ENCODE measurements at places on chromosomes 3 and 15. TPM values are rescaled to one million over a fixed set of nuclear protein-coding genes. Genes with fewer than 3 reads are reported as not detected.
A peak's percentile ranks its signal among the peaks of the same experiment; 100 is the strongest.

DNA sequence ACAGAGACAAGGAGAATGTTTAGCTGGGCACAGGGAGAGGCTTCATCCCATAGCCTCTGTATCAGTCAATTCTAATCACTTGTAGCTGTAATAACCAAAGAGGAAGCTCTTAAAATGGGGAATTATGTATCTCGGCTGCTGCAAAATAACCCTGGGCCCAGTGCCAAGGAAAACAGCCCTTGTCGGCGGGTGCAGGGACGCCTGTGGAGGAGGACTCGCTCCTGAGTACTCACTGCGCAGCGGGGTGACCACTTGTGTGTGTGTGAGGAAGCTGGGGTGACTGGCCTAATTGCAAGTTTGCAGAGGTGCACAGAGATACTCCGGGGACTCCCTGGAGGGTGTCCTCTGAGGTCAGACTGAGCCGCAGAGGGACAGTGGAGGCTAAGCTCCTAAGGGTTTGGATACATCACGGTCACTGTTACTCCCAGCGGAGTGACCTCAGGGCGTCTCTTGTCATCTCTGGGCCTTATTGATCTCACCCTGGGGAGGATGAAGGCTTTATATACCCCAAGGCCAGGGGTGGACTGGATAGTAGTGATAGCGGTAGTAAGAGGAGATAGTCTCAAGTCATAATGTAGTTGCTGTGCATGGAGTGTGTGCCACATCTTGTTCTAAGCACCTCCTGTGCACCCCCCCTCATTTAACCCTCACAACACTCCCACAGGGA, 37.2 kb downstream of the SLC6A6 start:
- DNase-seq = peak; percentile 73

GRCh38 chr3:67635257-67635656, 19.2 kb downstream of the SUCLG2 start:
- no peak for DNase-seq

- DNase-seq = no peak
These were observed 208.4 kb downstream of the TP63 start for GRCh38 chr3:189839576-189839975.

PARP15 gene
- not detected for total RNA-seq

- DNase-seq = peak; percentile 86
These were observed 716 bp downstream of the PTPN23 start for GRCh38 chr3:47381317-47382157.

DNA sequence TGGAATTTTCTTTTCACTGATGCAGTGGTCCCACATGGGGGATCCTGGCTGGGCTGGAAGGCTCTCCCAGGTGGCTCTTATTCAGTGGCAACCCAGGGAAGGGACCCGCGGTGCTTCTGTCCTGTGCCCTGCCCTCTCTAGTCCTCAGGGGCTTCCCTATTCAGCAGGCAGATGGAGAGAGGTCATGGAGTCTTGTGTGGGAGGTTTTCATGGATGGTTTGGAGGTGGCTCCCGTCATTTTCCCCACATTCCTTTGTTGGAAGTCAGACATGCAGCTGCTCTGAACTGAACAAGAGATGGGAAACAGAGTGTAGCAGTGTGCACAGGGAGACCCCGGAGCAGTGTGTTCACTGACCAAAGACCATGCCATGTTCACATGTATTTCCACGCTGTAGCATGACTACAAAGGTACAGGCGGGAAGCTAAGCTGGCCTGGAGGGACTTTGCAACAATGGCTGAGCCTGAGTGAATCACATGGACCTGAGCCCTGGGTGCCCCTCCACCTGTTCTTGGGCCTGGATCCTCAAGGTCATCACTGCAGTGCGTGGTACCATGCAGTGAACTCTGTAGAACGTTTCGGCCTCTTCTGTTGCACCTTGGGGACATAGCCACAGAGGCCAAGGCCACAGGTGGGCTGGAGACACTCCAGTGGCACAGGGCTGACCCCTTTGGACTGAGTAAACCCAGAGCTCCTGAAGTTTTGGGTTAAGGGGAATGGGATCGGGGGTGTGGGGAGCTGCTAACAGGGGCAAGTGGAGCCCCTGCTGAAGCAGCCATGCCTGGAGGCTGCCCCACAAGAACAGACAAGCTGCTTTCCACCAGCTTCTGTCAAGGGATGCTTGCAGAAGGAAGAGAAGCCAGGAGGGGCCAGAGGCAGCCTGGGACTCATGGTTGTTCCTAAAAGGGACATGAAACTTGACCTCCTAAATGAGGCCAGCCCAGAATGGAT, 123.0 kb downstream of the ASB7 start:
- no peak for DNase-seq

GRCh38 chr3:66502981-66503380, 2.2 kb upstream of the LRIG1 start:
- DNase-seq = no peak

- no peak for DNase-seq
These were observed 106.6 kb downstream of the TOP2B start for GRCh38 chr3:25558121-25558520.

DNA sequence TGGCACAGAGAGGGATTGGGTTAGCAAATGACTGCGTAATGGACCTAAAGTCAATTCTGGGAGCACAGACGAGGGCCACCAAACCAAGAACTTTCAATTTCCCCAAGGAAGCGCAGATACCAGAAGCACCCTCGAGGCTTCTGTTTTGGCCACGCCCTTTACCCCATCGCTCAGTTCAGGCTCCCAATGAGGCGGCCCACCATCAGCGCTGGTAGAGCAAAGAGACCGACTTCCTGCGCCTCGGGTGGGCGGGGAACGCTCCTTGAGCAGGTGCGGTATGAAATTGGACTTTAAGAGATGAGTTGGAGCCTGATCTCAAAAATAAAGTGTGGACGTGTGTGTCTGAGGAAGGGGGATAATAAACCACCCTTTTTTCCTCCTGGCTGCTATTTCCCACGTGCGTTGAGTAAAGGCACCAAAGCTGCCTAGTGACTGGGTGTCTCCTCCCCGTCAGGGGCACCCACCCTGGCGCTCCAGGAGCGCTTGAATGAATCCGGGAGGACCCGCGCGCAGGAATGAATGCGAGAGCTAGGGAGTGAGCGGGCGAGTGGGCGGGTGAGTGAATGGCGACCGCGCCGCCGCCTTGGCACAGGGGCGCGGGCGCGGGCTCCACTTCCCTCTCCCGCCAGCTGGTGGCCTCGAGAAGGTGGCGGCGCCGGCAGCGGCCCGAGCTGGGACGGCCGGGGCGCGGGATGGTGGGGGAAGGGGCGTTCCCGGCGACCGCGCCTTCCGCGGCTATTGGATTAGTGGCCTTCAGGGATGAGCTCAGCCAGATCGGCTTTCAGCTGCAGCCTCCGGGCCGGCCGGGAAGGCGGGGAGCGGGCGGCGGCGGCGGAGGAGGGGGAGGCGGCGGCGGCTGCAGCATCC, at the start of gene SPSB4:
SPSB4 (plus strand) TSS at position 772 of the 867 bp plus-strand sequence. CDS start 14,758 bp downstream, outside the sequence.
- peak; percentile 91 for DNase-seq

DNA sequence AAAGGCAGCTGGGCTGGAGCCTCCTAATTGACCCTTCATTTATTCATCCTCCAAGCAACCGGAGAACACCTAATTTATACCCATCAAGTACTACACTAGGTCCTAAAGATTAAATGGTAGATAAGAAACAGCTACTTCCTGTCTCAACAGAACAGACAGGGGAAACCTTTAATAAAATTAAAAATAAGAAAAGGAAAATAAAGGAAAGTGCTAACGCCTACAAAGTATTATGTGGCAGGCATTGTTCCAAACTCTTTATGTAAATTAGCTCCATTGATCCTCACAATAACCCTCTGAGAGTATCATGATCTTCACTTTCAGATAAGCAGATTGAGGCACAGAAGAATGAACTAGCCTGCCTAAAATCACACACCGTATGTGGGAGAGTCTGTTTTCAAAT, 139.5 kb downstream of the CNTN6 start:
- DNase-seq = no peak

OXNAD1 gene
- 13.5 TPM for total RNA-seq

NEK10 gene
- 0.78 TPM for total RNA-seq

DNA sequence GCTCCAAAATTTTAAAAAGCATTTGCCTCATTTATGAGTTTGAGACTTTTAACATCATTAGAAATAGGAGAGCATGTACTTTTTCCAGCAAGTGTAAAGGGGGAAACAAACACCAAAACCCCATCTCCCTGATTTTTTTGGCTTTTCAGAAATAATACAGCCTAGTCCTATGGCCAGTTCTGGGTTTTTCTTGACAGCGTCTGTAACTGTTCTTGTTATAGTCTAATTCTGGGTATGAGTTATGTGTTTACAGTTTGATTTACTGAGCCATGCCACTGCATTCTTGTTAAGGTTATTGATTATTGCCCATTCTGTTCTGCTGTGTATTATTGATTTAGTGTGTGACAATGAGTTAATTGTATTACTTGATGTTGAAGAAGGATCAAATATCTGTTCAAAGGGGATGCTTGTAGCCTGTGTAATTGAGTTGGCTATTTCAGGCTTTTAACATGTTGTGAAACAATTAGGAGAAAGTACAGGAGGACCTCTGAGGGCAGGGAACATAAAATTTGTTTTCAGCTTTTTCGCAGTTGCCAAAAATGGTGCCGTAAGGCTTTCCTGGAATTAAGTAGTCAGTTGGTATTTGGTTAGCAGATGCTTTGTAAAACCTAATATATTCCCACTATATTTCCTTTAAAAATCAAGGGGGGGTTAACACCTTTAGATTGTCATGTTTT, 46.1 kb downstream of the MBNL1 start:
- no peak for DNase-seq

DNA sequence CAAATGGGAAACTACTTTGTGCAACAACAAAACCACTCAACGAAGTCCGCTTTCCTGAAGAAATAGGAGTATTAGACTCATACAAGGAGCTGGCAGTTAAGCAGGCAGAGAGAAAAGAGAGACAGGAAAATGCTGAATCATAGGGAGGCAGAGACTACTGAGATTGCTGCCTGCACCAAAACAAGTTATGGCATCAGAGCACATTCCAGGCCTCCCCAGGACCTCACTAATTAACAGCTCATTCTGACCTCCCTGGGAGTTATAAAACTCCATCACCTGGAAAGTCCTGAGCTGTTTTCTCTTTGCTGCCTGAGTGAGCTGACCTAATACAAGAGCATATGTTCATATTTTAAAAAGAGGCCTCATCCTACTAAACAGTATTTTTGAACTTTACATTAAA, 741.0 kb downstream of the MCTP2 start:
- DNase-seq = no peak

DNA sequence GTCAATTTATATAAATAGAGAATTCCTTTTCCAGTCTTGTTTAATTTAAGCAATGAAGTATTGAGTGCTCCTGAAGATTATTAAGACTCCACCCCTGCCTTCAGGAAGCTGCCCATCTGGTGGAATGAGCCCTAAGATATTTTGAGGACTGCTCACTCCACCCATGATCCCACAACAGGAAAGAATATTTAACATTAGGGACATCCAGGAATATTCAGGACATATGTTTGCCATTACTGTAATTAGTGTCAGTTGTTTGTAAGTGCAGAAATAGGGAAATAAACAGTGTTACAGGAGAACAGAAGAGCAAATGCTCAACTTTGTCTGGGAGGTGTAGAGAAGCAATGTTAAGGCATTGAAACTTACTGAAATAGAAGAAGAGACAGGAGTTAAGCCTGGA, 375.0 kb downstream of the ROBO2 start:
- DNase-seq = no peak

DNA sequence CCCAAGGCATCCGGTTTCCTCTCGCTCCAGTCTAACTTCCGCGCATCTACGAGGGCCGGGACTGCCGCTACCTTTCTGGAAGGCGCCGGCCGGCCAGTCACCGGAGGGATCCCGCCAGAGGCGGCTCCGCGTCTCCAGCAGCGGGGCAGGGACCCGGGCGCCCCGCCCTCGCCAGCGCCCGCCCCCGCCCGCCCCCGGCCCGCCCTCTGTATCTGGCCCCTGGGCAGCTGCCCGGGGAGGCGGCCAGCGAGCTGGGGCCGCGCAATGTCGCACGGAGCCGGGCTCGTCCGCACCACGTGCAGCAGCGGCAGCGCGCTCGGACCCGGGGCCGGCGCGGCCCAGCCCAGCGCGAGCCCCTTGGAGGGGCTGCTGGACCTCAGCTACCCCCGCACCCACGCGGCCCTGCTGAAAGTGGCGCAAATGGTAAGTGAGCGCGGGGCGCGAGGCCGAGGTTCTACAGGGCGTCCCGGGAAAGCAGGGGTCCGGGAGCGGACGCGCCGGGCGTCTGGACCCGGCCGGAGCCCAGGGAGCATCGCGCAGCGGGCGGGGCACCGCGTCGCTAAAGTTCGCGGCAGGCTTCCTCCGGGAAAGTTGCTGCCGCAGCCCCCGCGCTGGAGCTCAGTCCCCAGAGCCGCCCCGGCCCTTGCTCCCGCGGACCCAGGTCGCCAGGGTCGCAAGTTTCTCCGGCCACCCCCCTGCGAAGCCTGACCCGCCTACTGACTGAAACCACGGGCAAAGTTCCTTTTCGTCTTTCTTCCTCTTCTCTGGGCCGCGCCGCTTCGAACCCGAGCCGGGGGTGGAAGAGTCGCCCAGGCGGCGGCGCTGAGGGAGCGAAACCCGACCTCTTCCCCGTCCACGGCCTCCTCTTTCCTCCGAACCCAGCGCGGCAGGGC, at the start of gene CMTM7:
CMTM7 (plus strand) TSS at position 211 of the 893 bp plus-strand sequence; CDS start at position 265, 54 bp downstream.
- DNase-seq = peak; percentile 82

GRCh38 chr15:68557469-68558317, 21.1 kb upstream of the CORO2B start:
- DNase-seq = no peak

- no peak for DNase-seq
These were observed 722 bp upstream of the CYP8B1 start for GRCh38 chr3:42876401-42876800.

DNA sequence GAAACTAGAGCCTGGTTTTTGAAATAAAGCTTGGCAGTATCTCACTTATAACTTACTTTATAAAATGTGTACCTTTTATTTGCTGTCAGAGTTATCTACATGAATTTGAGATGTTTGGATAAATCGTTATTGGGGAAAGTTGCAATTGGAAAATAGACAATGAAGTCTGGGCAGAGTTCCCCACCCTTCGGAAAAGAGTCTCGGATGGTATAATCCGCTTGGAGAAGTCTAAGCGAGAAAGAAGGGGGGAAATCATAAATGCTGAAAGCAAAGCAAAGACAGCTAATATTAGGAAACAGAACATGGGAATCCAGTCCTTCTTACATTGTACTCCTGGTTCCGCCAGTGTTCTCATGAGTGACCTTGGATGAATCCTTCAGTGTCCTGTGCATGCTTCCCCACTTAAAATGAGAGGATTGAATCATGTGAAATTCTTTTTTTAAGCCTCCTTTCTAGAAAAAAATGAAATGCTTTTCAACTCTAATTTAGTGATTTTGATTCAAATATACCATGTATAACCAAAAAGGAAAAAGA, 162.4 kb downstream of the ATG7 start:
- no peak for DNase-seq

GRCh38 chr3:76841747-76842146, 198.2 kb upstream of the ROBO2 start:
- DNase-seq = no peak

- peak; percentile 83 for DNase-seq
These were observed 17.5 kb downstream of the FAM240A start for GRCh38 chr3:46629551-46630517.

GRCh38 chr15:31371520-31372240, 45.0 kb downstream of the KLF13 start:
- DNase-seq = no peak

DNA sequence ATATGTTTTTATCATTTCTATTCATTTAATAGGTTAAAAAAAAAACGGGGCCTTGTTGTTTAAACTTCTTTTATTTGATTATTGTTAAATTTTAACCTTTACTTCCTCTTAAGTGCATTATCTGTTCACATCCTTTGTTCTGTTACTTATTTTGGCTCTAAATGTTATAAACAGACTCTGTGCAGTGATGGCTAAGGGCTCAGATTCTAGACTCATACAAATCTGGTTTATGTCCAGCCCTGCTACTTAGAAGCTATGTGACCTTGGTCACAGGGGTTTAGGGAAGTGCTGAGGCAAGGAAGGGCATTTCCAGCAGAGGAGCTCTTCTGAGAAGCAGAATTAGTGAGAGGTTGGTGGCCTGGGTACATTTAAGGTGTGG, 55.3 kb upstream of the VILL start:
- peak; percentile 29 for DNase-seq

EXOG gene
- 10.5 TPM for total RNA-seq
